Activated T-helper 1 cell treated with Interleukin-2 at 50 U/mL for 16 hours (primary cell): ENCODE measurements at places on chromosomes 6 and 20.

DNA sequence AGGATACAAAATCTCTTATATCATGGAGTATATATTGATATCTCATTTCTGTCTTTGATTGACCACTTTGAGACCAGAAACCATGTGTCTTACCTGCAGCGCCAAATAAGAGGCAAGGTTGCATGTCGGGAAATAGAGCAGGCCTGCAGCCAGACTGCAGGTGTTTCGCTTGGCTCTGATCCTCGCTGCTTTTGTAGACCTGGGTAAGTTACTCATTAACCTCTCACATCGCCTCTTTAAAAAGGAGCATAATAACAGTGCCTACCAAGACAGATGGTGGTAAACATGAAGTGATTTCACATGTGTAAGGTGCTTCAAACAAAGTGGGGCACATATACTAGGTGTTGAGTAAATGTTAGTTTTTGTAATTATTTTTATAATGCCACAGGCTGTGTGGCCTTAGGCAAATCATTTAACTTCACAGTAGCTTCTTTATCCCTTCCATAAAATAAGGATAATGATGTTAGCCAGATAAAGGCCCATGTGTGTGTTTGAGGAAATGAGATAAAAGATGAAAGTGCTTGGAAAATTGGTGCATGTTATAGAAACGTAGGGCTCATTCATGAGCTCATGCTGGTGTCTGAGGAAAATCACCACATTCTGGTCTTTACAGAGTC, 248.8 kb upstream of the MAP3K7 start:
- no peak for DNase-seq

GRCh38 chr6:36128793-36129192, 1.5 kb upstream of the MAPK13 start:
- no peak for DNase-seq

DNA sequence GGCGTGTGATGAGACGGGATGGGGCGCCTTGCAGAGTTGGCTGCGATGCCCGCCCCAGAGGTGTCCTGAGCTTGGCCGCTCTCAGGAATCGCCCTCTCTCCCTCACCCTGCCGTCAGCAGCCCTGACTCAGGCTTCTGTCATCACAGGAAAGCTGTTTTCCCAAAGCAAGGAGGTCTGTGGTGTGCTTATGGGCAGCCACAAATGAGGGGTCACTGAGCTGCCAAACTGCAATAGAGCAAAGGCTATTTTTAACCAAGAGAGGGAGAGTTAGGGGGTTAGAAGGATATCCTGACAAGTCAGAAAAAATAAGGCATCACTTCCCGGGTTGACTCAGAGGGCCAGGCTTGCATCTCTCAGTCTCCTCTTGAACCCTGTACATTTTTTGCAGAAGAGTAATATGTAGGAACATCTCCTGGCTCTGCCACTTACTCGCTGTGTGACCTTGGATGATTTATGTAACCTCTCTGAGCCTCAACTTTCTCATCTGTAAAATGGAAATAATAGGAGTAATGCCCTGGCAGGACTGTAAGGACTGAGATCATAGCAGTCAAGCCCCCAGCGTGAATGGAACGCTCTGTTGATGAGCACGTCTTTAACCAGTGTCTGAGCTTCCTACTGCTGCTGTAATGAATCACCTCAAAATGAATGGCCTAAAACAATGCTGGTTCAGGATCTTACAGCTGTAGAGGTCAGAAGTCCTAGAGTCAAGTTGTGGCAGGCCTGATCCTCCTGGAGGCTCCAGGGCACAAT, 181.9 kb downstream of the NFATC2 start:
- DNase-seq = no peak

DNA sequence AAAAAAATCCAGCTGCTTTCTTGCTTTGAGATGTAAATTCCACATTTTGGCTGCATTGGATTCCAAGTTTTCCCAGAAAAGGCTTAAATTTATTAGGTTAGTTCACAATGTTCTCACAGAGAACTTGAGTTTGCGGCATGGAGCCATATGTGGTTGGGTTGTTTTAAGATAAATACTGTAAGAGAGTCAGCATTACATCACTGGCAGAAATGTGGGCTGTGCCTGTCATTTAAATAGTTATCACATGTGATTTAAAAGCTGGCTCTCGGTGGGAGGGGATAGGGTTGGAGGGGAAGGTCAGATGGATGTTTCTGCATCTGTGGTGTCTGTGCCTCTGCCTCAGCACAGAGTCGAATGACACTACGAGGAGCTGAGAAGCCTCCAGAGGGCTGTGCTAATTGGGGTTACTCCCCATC, 73.8 kb upstream of the SCP2D1 start:
- DNase-seq = no peak

DNA sequence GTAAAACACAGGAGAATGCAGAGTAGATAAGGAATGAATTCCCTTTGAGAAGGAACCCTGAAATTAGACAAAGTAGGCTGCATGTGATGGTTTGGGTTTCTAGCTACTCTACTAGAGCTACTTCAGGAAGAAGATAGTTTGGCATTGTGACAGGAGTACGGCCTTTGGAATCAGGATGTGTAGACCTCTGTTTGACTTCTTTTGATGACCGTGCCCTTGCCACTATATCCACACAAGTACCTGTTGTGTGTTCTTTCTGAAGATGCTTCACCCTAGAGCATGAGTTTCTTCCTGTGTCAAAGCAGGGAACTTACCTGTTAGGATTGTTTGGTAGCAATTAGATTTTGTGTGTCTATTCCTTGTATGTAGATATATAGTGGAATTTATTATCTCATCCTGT, 41.7 kb downstream of the CD2AP start:
- DNase-seq = no peak

GRCh38 chr6:148713921-148714320, 32.9 kb upstream of the UST start:
- DNase-seq = no peak

DNA sequence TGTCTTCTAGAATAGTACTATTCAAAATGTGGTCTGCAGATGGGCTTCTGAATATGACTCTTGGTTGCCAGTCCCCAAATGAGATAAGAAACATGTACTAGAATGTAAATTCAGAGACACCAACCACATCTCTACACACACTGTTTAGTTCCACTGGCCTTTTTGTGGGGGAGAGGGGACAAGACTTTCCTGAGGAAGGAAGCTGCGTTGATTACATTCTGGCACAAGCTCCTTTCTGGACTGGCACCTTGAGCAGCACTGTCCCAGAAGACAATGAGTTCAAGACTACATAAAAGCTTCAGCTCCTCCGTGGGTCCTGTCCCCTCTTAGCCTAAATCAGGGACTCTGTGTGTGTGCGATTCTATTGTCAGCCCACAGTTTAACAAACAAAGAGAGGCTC, 6.9 kb upstream of the IYD start:
- DNase-seq = no peak

GRCh38 chr20:11403711-11404110, 514.0 kb upstream of the BTBD3 start:
- no peak for DNase-seq

DNA sequence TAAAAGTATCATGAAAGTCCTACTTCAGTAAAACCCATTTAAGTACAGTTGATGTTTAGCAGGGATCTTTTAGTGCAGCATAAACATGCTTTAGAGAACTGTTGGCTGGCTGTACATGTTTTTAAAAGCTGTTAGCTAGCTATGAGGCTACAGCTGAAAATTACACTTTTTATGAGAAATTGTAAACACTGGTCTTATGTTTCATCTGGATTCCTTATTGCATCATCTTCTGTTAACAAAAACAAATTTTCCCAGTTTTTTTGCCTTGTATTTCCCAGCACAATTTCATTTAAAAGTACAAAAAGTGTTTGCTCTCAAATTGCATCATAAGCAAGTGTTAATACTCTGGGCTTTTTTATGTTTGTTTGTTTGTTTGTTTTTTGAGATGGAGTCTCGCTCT, 18.3 kb upstream of the HLA-E start:
- no peak for DNase-seq

GRCh38 chr6:11374036-11375010, 141.9 kb upstream of the NEDD9 start:
- no peak for DNase-seq

- no peak for DNase-seq
Measured at GRCh38 chr6:155801046-155801445, 345.4 kb upstream of the NOX3 start.

DNA sequence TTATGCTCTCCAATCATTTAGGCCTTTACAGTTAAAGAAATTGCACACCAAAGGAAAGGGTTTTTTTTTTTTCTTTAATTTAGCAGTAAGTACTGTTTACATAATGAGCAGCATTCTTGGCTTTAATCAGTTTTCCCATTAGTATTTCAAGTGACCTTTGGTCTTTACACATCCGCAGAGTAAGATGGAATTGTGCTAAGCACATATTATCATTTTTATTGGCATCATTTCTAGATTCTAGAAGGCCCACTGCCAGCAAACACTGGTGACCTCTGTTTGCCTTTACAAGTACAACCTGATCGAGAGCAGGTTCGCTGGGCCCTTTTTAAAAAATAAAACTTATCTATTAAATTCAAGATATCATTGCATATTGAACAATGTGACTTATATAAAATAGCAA, 104.3 kb downstream of the ADGRG6 start:
- no peak for DNase-seq

DNA sequence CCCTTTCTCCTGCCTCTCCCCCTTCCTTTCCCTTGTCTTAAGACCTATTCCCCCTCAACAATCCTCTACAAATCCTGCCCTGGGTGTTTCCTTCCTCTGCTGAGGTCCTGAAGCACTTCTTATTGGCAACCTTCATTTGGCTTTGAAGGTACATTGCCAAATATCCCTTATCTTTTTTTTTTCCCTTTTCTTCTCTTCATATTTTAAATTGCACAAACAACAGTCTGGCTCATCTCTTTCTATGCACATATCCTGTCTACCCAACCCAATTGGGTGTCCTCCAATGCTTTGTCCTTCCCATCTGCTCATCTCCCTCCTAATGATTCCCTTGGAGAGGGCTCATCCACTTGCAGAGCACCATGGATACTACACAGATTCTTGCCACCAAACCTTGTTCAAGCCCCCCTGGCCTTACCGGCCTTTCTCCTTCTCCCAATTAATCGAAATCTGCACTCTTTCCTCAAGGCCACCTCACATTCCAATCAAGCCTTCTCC, 537.9 kb upstream of the JARID2 start:
- no peak for DNase-seq

GRCh38 chr6:105573138-105573537, 170.3 kb upstream of the PREP start:
- no peak for DNase-seq
